ENCODE measurements at places on chromosomes 13 and 19.

DNA sequence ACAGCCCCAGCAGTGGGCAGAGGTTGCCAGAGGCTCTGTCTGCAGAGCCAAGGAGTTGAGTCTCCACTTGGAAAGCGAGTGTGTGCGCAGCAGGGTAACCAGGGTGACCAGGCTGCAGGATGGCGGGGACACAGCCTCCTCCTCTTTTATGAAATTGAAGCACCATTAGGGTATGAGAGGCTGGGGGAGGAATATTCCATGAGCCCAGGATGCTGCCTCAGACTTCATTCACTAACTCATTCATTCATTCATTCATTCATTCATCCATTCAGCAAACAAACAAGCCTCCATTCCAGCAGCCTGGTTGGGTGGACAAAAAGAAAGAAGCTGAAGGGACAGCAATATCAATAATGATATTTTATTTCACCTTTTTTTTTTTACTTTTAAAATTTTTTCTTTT, 6.6 kb upstream of the LMTK3 start:
- DNase-seq, result no peak

DNA sequence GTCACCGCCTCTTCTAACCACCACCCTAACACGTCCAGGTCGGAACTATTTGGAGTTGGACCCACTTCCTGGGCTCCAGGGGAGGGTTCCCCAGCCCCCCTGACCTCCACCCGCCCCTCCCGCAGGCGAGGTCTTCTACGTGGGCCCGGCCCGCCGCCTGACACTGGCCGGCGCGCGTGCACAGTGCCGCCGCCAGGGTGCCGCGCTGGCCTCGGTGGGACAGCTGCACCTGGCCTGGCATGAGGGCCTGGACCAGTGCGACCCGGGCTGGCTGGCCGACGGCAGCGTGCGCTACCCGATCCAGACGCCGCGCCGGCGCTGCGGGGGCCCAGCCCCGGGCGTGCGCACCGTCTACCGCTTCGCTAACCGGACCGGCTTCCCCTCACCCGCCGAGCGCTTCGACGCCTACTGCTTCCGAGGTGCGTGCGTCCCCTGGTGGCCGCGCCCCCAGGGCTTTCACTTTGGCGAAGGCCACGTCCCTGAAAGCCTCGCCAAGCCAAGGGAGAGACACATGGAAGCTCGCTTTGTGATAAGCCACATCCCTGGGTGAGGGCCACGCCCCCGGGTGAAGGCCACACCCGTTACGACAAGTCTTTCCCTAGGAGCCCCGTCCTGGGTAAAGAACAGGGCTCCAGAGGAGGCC, 13.2 kb downstream of the NCAN start:
- peak; percentile 81 for DNase-seq

GRCh38 chr19:49553451-49554271, 25.9 kb downstream of the RCN3 start:
- DNase-seq, result peak; percentile 66

GRCh38 chr19:38715555-38715954, 28.7 kb downstream of the CAPN12 start:
- no peak for DNase-seq

GRCh38 chr13:51758691-51759090, 45.3 kb downstream of the DHRS12 start:
- DNase-seq, result no peak

- DNase-seq, result no peak
These were observed 6.0 kb downstream of the SPATA13 start for GRCh38 chr13:24166561-24166960.

DNA sequence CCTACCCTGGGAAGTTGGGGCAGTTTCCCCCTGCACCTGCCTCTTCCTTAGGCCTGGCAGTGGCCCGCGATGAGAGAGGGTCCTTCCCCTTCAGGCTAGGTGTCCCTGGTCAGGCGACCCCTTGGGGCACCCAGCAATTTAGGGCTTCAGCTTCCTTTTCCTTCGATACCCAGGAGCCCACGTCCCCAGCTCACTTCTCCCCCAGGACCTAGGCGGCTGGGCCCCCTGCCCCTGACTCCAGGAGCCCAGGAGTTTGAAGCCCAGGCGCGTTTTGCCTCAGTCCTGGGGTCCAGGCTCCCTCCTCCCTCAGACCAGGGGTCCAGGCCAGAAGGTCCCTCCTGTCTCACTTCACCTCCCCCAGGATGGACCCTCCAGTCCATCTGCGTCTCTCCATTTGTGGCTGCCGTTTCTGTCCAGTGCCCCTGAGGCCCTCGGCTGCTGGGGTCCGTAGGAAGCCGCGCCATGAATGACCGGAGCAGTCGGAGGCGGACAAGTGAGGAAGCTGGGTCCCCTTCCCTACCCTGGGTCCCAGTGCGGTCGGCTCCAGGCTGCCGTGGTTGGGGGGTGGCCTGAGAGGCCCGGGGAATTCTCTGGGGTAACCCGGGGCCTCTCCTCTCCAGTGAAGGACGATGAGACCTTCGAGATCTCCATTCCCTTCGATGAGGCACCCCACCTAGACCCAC, 714 bp downstream of the CCDC106 start:
- DNase-seq, result no peak

DNA sequence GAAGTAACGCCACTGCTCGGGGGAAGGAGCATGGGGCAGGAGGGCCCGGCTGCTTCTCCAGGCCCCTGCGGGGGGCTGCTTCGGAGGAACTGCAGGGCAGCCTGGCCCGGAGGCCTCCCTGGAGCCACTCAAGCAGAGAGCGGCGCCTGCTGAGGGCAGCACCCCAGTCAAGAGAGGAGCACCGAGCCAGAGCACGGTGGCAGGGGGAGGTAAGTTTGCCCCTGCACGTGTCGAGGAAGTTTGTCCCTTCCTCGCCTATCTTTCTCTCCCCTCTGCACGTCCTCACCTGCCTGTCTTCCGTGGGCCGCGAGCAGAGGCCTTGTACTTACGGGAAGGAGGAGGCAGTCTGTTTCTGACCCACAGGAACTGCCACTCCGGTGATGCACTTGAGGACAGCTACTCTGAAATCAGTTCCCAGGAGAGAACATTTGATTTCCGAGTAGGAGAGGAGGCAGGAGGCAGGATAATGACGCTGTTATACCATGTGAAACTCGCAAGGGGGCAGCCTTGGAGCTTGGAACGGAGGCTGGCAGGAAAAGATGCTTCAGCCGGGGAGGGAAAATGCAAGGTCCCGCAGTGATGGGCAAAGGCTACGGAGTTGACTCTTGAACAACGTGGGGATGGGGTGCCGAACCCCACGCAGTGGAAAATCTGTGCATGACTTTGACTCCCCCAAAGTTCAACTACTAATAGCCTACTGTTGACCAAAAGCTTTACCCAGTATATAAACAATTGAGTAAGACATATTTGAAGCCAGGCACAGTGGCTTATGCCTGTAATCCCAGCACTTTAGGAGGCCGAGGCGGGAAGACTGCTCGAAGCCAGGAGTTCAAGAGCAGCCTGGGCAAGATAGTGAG, 5.0 kb downstream of the FFAR1 start:
- DNase-seq, result peak; percentile 69

- no peak for DNase-seq
These were observed 118.5 kb downstream of the ATP8A2 start for GRCh38 chr13:25490236-25490635.

GRCh38 chr13:72689181-72689696, 38.2 kb downstream of the MZT1 start:
- no peak for DNase-seq

DNA sequence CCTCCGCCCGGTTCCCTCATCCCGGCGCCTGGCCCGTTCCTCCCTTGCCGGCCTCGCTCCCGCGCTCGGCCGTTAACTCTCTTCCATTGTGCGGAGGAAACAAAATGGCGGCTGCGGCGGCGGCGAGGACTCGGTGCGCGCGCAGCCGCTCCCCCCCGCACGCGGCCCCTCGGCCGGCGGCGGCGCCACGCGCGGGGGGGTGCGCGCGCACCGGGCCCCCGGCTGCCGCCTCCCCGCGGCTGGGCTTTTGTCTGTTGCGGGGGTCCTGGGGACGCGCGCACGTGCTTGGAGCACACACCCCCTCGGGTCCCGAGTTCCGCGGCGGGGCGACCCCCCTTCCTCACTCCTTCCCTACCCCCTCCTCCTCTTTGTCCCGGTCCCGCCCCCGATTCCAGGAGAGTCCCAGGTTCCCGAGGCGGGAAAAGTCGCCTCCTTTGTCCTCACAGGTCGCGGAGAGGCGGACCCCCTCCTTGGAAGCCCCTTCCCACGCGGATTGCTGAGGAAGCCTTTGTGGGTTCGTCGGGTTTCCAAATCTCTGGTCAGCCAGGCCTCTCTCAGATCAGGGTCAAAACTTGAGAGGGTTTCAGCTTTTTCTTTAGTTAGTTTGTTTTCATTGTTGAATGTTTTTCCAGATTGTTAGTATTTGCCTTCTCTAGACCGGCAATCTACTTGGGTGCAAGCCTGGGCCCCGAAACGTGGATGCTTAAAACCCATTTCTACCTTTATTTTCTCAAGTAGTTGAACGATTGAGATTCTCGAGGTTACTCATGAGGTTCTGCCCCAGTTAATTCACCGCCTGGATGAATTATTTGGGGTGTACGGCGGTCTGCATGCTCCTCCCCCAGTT, 687 bp downstream of the ILF3 start:
- peak; percentile 67 for DNase-seq

- no peak for DNase-seq
These were observed 8.8 kb upstream of the GARIN5A start for GRCh38 chr19:50485284-50485955.

DNA sequence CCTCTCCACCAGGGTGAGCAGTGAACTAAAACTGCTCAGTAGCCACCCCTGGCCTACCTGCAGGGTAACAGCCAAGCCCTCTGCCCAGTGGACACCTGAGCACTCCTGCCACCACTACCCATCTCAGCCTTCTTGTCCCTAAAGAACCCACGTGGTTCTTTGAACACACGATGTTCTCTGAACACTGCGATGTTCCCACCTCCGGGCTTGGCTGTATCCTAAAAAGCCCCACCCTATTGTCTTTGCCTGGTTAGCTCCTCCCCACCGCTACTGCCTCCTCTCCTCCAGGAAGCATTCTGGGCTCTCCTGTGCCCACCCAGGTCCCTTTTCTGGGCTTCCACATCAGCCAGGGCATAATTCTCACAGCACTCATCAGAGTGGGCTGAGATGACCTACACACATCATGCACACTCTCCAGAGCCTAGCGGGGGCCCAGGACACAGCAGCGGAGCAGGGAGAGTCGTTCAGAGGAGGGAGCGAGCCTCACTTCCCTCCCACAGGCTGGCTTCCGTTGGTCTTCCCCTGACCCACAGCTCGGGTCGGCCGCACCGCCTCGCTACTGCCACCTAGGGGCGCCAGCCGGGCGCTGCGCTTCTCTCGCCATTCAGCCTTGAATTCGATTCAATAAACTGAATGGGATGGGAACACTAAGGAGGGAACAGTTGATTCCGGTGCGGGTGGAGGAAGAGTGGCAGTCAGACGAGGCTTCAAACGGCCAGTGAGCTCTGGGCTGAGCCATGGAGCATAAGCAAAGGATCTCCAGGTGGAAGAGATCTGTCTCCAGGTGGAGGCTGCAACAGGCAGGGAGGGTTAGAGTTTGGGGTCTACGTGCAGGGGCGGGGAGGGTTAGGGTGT, 3.2 kb downstream of the ELAVL1 start:
- peak; percentile 89 for DNase-seq

- no peak for DNase-seq
These were observed 1.9 kb downstream of the CDC42EP5 start for GRCh38 chr19:54470991-54471782.

- no peak for DNase-seq
These were observed 11.7 kb downstream of the BCKDHA start for GRCh38 chr19:41409288-41409687.

DNA sequence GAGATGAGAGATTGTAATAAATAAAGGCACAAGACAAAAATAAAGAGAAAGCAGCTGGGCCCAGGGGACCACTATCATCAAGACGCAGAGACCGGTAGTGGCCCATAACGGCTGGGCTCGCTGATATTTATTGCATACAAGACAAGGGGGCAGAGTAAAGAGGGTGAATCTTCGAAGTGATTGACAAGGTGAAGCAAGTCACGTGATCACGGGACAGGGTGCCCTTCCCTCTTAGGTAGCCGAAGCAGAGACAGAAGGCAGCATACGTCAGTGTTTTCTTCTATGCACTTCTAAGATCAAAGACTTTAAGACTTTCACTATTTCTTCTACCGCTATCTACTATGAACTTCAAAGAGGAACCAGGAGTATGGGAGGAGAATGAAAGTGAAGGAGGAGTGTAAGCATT, 4.6 kb upstream of the PRKCG start:
- DNase-seq, result no peak

GRCh38 chr13:21287331-21287907, 111.0 kb downstream of the MRPL57 start:
- DNase-seq, result no peak

- no peak for DNase-seq
These were observed 435.1 kb downstream of the EFNB2 start for GRCh38 chr13:106100171-106100919.

GRCh38 chr13:98910501-98910951, 67.3 kb downstream of the DOCK9 start:
- DNase-seq, result peak; percentile 29

- no peak for DNase-seq
These were observed 12.3 kb downstream of the COL4A2 start for GRCh38 chr13:110319397-110319773.

DNA sequence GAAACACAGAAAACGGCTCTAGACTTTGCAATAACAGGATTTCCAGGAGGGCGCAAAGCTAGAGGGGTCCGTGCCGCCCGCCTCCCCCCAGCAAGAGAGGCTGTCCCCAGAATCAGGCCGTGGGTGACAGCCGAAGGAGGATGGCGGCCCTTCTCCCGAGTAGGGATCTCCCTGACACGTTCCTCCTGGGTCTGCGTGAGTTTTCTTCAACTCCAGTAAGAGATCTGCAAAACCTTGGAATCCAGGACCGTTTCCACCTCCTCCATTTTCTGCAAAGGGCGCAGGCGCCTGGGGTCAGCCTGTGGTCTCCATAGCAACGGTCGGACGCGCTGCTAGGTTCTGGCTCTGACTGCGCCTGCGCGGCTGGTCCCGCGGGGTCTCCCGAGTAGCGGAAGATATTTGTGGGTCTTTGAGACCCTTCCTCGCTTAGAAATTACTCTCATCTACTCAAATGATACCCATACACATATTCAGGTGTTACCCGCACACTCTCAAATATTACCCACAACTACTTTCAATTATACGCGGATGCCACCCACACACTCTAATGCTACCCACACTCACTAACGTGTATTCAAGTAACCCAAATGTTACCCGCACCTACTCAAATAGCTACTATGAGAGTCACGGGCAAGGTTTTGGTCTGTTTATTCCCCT, 2.1 kb downstream of the PNMA8C start:
- DNase-seq, result peak; percentile 51

DNA sequence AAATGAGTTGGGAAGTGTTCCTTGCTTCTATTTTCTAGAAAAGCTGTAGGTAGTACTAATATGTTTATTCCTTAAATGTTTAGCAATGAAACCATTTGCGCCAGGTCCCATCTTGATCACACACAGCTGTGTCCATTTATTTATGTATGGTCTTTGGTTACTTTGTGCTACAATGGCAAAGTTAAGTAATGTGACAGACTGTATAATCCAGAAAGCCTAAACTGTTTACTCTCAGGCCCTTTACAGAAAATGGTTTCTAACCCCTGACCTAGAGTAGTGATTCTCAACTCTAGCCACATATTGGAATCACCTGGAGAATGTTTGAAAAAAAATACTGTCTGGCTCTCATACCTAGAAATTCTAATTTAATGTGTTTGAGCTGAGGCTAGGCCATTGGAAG, 21.3 kb downstream of the SLC46A3 start:
- no peak for DNase-seq

Measured in activated CD4-positive, alpha-beta T cell treated with anti-CD3 and anti-CD28 coated beads, Interleukin-2, amount 50 U/mL, for 48 hours (primary cell).